Calu3 (cell line): ENCODE measurements at places on chromosomes 5 and 9. TPM values are rescaled to one million over a fixed set of nuclear protein-coding genes. Genes with fewer than 3 reads are reported as not detected.

The ZNF618 gene
- total RNA-seq: 18.0 and 20.3 TPM in 2 replicates

The TAF11L10 gene
- total RNA-seq: not detected in 2 replicates

GRCh38 chr5:2748179-2748860 lies 3.2 kb downstream of the IRX2 start:
- DNase-seq: no peak

- no peak for DNase-seq
These were observed 322.2 kb downstream of the GLIS3 start for GRCh38 chr9:3977614-3978112.
